Cerebellar cortex (tissue), 1 donor: ENCODE measurements at places on chromosomes 2 and 18.
A peak's percentile ranks its signal among the peaks of the same experiment; 100 is the strongest.

- DNase-seq, result no peak
These were observed 36.7 kb downstream of the NCK2 start for GRCh38 chr2:105781274-105781978.

GRCh38 chr2:97805776-97806175, 92.4 kb downstream of the ZAP70 start:
- DNase-seq, result no peak

DNA sequence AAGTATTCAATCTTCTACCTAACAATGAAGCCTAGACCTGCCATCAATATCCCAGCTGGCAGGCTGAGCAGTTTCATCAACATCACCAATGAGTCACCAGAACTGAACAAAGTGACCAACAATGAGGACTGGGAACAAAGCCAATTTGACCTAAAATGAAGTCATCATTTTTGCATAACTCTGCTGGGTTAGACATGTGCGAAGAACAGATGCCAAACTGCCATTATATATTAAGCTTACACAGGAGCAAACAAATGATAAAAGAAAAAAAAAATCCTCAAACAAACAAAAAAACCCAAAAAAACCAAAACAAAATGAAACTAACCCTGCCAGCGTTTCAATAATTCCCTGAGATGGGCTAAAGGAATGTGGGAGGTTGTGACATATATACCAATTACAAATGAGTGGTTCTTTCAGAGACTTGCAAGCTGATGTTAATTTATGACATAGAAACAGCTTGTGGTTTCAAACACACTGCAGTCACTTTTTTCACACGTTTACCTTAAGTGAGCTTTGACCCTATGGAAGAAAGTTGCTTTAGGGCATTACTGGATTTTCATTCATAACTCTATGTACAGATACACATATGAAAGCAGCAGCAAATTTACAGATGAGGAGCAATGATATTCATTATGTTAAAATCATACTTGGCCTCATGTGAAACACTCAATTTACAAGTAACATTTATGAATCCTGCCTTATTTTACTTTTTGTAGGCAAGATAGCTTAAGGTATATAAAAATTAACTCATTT, 56.9 kb upstream of the CCDC141 start:
- peak; percentile 53 for DNase-seq

DNA sequence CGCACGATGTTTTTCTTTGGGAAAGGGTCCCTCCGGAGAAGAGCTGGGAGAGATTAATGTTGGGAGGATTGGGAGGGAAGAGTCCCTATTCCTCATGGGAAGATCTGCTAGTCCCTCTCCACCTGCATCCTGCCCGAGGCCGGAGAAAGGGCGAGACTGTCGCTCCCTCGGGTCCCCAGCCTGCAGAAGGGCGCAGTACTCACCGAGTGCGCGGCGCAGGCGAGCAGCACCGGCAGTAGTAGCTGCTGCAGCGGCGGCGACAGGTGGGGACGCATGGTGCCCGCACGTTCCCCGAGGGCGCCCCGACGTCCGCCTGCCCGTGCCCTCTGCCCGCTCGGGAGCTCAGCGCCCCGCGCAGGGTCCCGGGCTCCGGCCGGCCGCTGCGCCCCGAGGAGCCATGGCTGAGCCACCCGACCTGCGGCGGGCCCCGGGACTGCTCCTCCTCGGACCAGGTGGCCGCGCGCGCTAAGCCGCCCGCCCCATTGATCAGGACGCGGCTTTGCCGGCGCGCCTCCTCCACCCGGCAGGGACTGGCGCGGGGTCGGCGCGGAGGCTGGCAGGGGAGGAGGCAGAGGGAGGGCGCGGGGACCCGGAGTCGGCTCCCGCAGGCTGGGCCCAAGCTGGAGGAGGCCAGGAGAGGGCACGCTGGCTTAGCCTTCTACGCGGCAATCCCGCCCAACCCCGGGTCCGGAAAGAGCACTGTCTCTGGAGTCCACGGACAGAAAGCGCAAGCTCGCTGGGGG, at the start of gene SCTR:
SCTR (minus strand) TSS at position 532 of the 743 bp plus-strand sequence; CDS start at position 275, 257 bp downstream.
- no peak for DNase-seq

GRCh38 chr18:75127143-75128021, 81.6 kb downstream of the PTGR3 start:
- DNase-seq, result no peak

DNA sequence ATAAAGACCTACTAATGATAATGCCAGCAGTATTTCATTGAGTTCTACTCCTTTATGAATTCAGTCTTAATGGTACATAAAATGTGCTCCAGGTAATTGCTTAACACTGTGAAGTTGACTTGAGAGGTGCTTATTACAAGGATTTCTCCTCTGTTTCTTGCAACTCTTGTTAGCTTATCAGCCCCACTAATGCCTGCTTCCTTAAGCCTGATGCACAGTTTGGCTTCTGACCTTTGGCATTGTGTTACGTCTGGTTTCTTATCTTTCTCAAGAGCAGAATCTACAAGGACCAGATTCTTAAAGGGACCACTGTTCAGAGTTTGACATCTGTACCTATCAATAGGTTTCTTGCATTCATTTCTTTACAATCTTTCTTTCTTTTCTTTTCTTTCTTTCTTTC, 223.9 kb upstream of the CWC22 start:
- DNase-seq, result no peak

DNA sequence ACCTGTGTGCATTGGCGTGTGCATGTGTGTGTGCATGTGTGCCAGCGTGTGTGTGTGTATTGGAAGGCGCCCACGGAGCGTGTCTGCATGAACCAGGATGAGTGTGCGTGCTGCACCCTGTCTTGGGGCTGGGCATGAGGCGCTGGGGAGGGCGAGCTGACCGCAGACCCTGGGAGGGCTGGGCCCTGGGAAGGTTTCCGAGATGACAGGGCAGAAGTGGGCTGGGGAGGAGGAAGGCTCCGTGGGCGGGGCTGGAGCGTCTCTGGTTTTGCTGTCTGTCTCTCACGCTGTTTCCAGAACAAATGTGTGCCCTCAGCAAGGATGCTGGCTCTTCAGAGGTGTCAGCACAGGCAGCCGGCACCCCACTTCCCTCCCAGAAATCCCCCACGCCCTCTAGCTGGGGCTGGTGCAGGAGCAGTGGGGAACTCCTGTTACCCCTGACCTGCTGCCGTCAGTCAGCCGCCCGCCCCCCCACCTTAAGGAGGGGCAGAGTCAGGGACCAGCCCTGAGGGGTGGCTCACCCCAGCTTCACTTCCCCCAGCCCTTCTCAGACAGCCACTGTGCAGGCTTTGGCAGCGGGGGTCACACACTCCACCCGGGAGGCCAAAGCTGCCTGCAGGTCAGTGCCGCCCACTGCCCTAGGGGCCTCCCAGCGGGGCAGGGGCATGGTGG, at the start of gene GPR35:
GPR35 (plus strand) TSS at position 531 of the 672 bp plus-strand sequence. CDS start 4,473 bp downstream, outside the sequence.
- no peak for DNase-seq

GRCh38 chr18:36933552-36933951, 104.6 kb downstream of the KIAA1328 start:
- DNase-seq, result no peak

DNA sequence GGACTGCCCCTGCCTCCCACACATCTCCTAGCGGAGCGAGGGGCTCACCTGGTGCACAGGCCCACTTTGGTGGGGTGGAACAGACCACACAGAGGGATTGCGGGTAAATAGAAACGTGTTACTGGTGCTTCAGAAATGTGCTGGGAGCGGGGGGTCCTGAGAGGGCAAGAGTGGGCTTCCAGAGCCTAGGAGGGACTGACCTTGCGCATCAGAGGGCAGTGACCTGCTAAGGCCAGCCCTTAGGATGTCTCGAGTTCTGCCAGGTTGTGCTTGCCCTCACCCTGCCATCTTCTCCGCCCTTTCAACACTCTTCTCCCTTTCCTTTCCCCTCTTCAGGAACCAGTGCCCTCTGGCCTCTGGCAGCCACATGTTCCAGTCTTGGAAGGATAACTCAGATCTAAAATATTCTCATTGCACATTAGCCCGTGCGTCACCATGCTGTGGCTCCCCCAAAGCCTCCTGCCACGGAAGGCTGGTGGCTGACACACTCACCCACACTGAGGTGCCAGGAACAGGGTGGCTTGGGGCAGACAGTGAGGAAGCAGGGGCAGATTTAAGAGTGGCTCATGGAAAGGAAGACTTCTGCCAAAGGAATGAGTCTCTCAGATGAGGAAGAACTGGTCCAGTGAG, 89.6 kb downstream of the MCFD2 start:
- no peak for DNase-seq

GRCh38 chr18:4636967-4637366, 181.9 kb upstream of the DLGAP1 start:
- no peak for DNase-seq

GRCh38 chr2:3126911-3127621, 250.6 kb downstream of the EIPR1 start:
- no peak for DNase-seq

DNA sequence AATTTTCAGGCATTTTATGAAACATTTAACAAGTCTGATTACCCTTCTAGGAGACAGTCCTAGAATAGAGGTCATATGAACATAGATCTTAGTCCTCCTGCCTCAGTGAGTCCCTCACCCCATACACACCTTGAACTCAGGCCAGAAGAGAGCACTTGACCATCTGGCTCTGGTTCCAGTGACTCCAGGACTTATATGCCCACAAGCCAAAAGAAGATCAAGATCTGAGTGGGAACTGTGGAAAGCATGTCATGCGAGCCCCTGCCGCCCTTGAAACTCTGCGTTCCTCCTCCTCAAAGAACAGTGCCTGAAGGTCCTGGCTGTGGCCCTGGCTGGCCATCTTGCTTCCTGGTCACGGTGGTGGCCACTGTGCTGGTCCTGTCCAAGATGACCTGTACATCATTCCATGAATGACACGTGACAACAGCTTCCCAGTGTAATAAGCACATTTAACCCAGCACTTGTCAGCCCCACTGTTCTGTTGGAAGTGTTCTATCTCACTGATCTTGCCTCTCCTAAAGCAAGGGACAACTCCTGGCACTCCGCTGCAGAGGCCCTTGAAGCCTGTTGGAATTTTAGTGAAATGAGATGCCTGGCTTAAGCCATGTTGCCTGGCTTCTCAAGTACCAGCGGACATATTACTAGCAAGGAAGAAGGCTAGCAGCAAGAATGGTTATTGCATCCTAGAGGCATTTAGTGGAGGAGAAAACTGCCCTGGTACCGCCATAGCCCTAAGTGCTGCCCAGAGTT, 17.6 kb downstream of the TTC32 start:
- no peak for DNase-seq

- no peak for DNase-seq
These were observed 36.3 kb upstream of the MSTN start for GRCh38 chr2:190098851-190099250.

- DNase-seq, result no peak
These were observed 87.4 kb upstream of the AGAP1 start for GRCh38 chr2:235406430-235406829.
